Activated naive CD8-positive, alpha-beta T cell treated with anti-CD3 and anti-CD28 coated beads, Interleukin-2, amount 10 ng/mL, durations not matched to agents 7 days and 5 days (primary cell): ENCODE measurements at places on chromosomes 6 and 20. TPM values are rescaled to one million over a fixed set of nuclear protein-coding genes. Genes with fewer than 3 reads are reported as not detected.

Gene CSTF1
- total RNA-seq: 58.3 TPM

Gene CNR1
- total RNA-seq: not detected

Gene SSTR4
- total RNA-seq: not detected

Gene NCOA6
- total RNA-seq: 31.7 TPM

Gene SYNJ2
- 26.2 TPM for total RNA-seq
